T-cell (primary cell): ENCODE measurements at places on chromosomes 5 and 9. TPM values are rescaled to one million over a fixed set of nuclear protein-coding genes. Genes with fewer than 3 reads are reported as not detected.

DNA sequence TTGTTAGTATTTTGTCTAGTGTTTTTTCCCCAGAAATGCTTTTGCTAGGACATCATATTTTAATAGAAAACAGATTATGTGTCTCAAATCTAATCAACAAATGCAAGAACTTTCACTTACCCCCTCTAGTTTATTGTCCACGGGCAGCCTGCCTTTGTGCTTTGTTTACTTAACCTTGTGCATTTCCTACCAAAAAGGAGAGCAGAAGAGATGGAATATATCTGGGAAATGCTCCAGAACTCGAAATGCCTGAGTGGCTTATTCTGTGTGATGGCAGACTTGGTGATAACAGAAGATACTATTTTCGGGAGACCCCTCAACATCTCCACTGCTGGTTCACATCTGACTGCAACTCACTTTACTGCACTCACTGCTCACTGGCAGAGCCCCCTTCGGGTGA is 33.3 kb upstream of the SPDL1 start:
- DNase-seq = no peak

CER1 gene
- not detected for total RNA-seq

- DNase-seq = no peak
Measured at GRCh38 chr5:79318935-79319614, 83.1 kb downstream of the JMY start.

- no peak for DNase-seq
Measured at GRCh38 chr5:166493612-166494011, 1797.8 kb upstream of the WWC1 start.

PCDHB9 gene
- total RNA-seq = 0.26 TPM

GRCh38 chr9:131927091-131927490 is 152.6 kb downstream of the MED27 start:
- DNase-seq = no peak

P4HA2 gene
- 0.99 TPM for total RNA-seq

- DNase-seq = no peak
Measured at GRCh38 chr5:112154940-112155686, 264.0 kb downstream of the EPB41L4A start.

- DNase-seq = peak; percentile 33
Measured at GRCh38 chr9:5629312-5630080, 589 bp downstream of the RIC1 start.

DNA sequence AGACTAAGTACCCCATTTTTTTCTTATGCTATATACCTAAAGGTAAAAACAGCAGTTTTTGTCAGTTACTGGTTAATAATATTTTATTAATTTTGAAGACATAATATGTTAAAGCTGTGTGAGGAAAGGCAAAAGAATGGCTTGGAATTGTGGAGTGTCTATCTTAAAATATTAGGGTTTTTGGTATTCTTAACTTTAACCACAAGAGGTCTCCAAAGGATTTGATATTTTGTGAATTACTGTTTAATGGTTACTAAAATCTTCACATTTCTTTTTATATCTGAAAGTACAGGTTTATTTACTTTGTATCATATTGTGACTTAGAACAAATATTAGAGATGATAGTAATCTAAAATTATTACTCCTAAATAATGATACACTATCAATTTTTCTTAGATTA is 32.0 kb upstream of the DHFR start:
- DNase-seq = no peak

DAB2 gene
- total RNA-seq = 1.1 TPM

DNA sequence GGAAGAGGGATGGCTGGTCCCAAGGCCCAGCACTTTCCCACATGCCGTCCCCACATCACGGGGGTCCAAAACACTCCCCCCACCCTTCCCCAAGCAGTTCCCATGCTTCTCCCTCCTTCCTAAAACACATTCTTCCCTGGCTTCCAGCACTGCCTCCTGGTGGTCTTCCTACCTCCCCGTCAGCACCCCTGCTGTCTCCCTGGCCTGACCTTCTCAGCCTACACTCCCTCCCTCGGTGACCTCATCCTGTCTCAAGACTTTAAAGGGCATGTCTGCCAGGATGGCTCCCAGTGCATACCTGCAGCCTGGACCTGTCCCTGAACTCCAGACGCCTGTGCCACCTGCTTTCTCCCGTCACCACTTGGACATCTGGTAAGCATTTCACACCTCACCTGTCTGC is 4.3 kb upstream of the NCS1 start:
- no peak for DNase-seq

GRCh38 chr9:123716339-123716945 is 213.5 kb downstream of the DENND1A start:
- no peak for DNase-seq

- no peak for DNase-seq
Measured at GRCh38 chr9:127506814-127507750, 55.8 kb downstream of the LRSAM1 start.
